GM12865 (cell line): ENCODE measurements at places on chromosomes 2 and 18.

- no peak for DNase-seq
Observed at GRCh38 chr2:155663265-155663664, 669.3 kb downstream of the NR4A2 start.

DNA sequence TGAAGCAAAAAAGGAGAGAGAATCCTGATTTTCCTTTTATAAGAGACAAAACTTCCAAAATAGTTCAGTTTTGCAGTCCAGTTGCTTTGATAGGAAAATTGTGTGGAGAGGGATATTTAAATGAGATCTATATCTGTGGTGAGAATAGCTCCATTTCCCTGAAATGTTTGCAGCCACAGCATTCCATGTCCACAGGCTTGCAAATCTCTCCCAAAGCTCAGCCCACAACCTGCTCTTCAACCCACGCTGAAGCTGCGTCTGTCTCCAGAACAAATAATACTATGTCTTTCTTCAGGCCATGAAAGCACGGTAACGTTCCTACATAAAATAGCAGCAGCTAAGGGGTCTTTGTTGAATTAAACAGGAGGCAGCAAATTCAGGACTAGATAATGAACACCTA lies 31.8 kb downstream of the TMEM17 start:
- no peak for DNase-seq

GRCh38 chr2:24259316-24259715 lies 84.5 kb downstream of the FAM228A start:
- DNase-seq: no peak

DNA sequence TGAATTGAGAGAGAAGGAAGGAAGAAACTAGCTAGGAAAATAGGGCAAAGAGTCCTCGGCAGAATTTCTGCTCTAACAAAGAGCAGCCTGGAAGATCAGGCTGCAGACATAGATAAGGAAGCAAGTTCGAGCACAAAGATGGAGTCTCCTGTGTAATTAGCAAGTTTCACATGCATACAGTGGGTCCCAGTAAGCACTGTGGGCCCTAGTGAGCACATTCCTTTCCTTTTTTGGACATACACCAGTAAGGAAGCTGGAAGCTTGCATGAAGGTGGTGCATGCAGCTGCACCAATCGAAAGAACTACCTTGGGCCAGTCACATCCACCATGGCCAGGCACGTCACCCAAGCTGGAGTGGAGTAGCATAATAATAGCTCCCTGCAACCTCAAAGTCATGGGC lies 109.7 kb downstream of the NOL4 start:
- DNase-seq: no peak

DNA sequence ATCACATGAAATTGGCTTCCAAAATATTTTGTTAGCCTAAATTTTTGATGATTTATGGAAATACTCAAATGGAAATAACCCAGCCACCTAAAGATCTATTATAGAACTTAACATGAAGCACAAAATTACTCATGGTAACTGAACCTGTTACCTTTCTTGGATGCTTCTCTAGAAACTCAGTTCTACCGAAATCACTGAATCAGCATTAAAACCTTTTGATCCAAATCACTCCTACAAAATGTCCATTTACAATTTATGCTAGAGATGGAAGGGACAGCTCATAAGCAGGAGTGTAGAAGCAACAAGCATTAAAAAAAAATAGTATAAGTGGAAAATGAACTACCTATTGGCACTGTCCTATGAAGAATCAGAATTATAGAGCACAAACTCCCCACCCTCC lies 2.1 kb downstream of the PRPF40A start:
- no peak for DNase-seq

DNA sequence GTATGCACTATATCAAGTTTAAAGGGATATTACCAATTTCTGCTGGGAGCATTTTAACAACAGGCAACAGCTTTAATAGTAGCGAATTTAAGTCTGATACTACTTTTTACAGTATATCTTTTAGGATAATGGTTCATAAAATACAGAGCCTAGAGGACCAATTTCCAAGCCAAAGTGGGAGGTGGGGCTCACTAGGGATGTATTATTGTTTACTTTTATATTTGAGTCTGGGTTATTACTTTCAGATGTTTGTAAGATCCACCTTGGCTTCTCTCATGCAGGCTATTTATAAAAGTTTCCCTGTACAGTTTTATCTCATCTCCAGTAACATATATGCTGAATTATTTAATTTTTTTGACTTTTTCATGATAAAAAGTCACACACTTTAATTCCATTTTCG lies 242.0 kb downstream of the CMPK2 start:
- no peak for DNase-seq

- DNase-seq: no peak
Observed at GRCh38 chr18:36650266-36650665, 178.5 kb downstream of the TPGS2 start.

DNA sequence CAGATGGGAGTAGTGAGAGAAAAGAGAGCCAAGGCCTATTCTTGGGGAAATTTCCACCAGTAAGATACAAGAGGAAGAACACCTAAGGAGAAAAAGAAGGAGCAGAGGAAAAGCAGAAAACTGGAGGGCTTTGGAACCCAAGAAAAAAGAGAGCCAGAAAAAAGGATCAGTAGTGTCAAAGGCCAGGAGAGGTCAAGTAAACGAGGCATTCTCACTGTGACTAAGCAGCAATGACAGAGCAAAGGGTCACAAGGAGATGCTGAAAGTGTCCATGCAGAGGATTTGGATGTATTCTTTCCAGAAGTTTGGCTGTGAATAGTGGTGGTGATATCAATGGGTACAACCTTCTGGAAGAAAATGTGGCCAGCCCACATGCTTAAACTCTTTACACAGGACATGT lies 109.5 kb downstream of the DYNAP start:
- DNase-seq: no peak

DNA sequence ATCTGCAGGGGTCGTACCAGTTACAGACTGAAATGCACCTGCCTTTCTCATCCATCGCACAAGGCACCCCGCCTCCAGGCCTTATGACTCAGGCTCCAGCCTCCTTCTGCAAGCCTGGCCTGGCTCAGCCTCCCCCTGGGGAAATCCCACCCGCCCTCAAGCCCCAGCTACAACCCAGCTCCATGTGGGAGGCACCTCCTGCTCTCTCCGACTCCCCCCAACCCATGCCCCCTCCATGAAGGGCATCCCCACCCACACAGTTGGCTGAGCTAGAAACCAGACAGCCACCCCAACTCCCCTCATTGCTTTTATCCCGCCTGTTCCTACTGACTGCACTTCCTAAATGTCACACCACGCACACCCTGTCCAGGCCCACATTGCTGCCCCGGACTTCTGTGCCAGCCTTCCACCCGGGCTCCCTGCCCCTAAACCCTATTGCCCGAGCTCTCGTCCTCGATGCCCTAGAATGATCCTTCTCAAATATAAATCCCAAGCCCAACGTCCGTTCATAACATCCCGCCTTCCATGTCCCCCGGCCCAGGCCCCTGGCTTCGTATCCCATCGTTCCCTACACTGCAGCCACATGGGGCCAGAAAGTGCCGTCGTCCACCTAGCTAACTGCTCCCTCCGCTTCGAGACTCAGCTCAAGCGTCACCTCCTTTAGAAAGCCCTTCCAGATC lies 9.9 kb downstream of the DNMT3A start:
- no peak for DNase-seq

GRCh38 chr2:217027414-217027813 lies 167.6 kb upstream of the TNP1 start:
- DNase-seq: no peak

- DNase-seq: no peak
Observed at GRCh38 chr18:32303400-32303799, 113.6 kb downstream of the MEP1B start.

- no peak for DNase-seq
Observed at GRCh38 chr2:42931146-42931817, 138.9 kb upstream of the HAAO start.

GRCh38 chr2:181995289-181995688 lies 9.6 kb downstream of the PPP1R1C start:
- no peak for DNase-seq

- no peak for DNase-seq
Observed at GRCh38 chr18:79903787-79904356, 47.6 kb downstream of the SLC66A2 start.

DNA sequence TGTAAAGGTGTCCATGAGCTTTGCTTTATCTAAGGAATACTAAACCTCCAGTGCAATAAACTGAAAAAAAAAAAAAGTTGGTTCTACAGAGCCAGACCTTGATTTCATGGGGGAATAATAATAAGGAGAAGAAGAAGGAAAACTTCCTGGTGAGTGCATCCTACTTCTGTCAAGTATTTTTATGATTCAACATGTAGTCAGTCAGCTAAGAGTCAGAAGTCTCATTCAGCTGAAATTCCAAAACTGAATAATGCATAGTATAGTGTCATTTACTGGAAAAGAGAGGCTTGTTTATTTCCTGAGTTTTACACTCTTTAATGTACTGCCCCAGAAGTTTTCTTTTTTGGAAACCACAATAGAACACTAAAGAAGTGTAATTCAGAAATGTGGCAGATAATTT lies 77.8 kb upstream of the TACR1 start:
- DNase-seq: no peak

DNA sequence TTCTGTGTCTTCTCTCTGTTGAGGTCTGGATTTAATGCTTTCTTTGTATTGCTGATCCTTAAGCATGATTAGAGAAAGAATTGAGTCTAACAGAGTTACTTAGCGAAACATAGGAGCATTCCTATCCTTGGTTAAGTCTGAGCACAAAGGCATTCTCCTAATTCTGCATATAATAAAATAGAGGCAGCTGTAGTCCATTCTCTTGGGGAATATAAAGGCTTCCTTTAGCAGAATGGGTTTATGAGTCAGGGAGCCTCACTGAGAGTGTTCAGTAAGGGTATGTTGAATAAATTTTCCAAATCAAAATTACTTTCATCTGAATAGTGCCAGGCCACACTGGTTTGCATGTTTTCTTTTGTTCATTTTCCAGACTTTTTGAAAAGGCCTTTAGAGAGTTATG lies 101.5 kb downstream of the GALNT1 start:
- DNase-seq: no peak

DNA sequence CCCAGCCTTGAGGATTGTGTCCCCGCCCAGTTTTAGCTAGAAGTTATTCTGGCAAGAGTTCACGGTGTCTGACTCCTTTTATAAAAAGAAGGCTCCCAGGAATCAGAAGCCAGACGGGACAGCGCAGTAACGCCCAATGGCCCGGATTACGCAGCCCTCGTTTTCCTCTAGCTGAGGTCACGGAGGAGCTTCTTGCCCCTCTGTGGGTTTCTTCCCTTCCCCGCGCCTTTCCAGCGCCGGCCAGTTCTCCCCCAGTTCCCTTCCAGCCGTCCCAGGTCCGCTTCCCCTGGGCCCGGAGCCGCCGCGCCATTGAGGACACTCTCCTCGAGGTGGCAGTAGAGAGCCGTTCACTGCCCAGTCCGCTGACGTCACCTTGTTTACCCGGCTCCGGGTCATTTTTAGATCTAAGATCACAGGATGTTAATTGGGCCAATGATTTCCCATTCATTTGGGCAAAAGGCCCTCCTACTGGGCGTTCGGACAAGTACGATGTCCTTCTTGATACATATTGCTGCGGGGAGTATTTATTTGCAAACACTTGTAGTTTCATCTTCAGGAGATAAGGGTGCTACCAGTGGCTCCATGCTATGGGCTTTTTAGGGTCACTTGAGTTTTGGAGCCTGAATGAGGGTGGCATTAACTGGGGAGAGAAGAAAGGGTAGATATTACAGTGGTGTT lies 81.5 kb upstream of the PPM1B start:
- peak; percentile 82 for DNase-seq
